Testis (tissue), 5 donors: ENCODE measurements at places on chromosomes 2 and 18. TPM values are rescaled to one million over a fixed set of nuclear protein-coding genes. Genes with fewer than 3 reads are reported as not detected.

DNA sequence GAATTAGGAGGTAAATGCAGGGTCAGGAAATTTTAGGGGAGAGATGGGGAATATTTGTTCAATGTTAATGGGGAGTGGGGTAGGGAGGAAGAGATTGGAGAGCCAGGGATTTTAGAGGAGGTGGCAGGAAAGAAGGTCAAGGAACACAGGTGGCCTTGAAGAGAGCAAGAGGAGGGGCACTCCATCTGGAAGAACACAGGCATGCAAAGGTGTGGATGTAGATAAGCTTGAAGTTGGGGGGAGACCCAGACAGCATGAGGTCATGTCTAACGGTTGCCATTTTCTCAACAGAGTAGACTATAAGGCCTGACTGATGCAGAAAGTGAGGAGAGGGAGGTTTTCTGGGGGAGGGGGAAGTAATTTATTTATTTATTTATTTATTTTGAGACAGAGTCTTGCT is 77.5 kb downstream of the MAIP1 start:
- no peak for DNase-seq

DNA sequence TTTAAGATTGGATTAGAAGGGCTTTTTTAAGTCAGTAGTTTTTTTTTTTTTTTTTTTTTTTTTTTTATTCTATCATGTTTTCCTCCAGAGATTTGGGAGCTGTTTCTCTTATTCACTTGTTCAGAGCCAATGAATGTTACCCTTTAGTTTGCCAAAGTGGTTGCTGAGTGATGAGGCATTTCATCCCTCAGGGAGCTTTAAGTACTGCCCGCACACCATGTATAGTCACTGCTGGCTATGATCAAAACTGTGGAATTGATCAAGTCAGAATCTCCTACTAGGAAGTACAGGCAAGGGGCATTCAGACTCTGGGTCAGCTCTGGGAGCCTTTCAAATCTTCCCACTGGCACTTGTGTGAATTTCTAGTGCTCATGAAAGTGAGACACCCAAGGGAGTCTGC is 201.6 kb downstream of the IKZF2 start:
- no peak for DNase-seq

DNA sequence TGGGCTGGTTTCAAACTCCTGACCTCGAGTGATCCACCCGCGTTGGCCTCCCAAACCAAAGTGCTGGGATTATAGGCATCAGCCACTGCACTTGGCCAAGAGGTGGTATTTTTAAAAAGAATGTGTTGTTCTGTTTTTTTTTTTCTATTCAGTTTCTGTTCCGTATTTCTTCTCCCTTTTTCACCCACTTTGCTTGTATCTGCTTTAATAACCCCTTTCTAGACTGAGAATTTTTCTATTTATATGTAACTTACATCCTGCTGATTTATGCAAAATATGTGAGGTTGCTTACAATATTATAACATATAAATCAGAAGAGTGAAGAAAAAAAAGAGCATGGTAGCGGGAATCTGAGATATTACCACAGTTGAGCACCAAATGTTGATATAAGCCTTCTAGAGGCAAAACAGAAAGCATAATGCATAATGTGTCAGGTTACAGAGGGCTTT is 17.2 kb upstream of the LYPD6B start:
- DNase-seq: no peak

DNA sequence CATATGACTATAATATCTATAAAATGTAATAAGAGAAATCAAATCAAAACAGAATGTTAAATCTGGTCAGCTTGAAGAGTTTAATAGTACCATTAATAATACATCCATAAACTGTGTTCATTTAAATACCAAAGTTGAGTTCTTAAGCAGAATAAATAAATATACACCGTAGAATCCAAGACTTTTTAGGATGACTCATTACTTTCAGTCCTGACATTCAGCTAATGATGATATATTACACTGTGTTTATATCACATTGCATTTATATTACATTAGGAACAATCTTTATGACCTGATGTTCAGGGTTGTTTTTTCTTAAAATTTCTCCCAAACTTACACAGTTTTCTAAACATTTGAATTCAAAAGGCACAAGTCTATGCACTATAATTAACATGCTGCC is 331.3 kb downstream of the SS18 start:
- DNase-seq: no peak

GRCh38 chr18:55779691-55780585 is 191.9 kb upstream of the TCF4 start:
- peak; percentile 52 for DNase-seq

GRCh38 chr2:111884592-111884964 is 585 bp upstream of the ANAPC1 start:
- no peak for DNase-seq

- DNase-seq: no peak
These were observed 1957.9 kb downstream of the SUCLG1 start for GRCh38 chr2:82501217-82501616.

- DNase-seq: no peak
These were observed 51.8 kb upstream of the NPAS2 start for GRCh38 chr2:100767810-100768806.

DNA sequence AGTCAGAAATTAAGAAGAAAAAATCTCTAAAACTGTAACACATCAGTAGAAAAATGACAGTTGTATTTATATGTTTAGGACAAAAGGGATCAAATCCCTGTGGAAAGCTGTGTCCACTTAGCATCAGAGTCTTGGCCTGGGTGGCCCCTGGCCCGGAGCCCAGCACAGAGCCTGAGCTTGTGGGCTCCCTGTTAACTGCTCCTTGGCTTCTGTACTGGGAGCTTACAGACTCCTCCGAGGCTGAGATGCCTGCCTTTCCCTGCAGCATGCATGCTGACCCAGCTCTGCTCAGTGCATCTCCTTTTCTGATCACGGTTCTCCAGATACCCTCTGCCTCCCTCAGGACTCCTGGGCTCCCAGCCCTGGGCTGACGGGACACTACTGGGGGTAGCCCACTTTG is 98.1 kb downstream of the DCDC2C start:
- no peak for DNase-seq

- DNase-seq: peak; percentile 22
These were observed 185.9 kb upstream of the FOSL2 start for GRCh38 chr2:28206762-28207161.

GRCh38 chr2:60262178-60262577 is 291.3 kb downstream of the BCL11A start:
- no peak for DNase-seq

DNA sequence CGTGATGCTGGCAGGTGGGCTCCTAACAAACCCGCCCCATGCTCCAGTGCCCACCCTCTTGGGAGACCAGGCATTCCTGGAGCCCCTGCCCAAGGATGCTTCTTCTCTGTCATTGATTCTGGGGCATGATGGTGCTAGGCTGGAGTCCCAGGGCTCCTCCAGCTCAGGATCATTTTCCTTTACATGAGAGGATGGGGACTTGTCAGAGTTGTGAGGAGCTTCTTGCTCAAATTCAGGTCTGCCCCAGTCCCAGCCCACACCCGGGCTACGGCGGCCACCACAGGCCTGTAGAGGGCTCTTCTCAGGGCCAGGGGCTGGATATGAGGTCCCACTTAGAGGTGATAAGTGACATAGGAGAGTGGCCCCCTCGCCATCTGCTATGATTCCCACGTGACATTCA is 141.1 kb upstream of the COPS8 start:
- no peak for DNase-seq

GRCh38 chr2:107529146-107529545 is 297.5 kb upstream of the RGPD4 start:
- peak; percentile 45 for DNase-seq

- no peak for DNase-seq
These were observed 640.9 kb upstream of the SETBP1 start for GRCh38 chr18:44039826-44040225.

DNA sequence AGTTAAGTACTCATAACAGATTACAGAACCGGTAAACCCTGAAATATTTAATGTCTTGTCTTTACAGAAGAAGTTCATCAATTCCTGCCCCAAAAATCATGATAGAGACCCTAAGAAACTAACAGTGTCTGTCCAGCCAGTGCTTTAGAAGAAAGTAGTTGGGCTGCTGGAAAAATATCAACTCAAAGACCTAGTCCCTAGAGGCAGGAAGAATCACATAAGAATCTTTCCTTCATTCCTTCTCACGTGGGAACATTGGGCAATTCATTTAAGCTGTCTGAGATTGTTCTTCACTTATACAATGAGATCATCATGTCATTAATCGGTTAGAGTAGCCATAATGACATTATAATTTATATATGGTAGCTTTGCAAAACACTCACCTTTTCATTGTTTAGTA is 156.4 kb downstream of the CCBE1 start:
- DNase-seq: no peak

- no peak for DNase-seq
These were observed 94.0 kb downstream of the LDLRAD4 start for GRCh38 chr18:13312515-13312914.

- DNase-seq: no peak
These were observed 536.7 kb downstream of the RIT2 start for GRCh38 chr18:42578792-42579191.

DNA sequence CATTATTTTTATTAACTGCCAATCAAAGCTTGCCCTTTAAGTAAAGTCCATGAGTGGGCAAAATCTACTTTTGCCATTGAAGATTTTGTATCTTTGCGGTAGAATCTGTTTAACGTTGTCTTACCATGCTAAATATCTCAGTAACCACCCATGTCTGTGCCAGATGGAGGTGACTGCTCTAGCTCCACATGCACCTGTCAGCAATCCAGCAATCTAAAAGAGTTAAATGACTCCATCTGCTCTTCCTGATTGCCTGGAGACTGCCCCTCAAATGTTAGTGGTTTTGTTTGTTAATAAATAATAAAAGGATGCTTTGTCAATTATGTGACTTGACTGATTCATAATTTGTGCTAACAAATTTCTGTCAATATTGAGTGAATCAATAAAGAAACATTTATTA is 141.7 kb downstream of the RBM43 start:
- DNase-seq: no peak

DNA sequence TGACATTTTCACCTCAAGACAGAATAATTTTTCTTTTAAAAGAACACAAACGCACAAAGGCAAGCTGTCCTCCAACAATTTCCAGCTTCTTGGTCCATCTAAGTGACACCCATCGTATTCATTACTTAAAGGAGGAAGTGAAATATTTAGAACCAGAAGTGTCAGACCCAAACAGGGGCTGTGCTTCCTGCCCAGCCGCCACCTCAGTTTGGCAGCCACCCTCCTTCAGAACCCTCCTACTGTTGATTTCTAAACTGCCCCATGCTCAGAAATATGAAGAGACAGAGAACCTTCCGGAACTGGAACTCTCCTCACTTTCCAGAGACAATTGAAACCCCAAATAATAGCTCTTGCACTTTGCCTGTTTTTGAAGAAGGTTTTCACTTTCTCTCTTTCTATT is 734.8 kb upstream of the SALL3 start:
- DNase-seq: no peak

DNA sequence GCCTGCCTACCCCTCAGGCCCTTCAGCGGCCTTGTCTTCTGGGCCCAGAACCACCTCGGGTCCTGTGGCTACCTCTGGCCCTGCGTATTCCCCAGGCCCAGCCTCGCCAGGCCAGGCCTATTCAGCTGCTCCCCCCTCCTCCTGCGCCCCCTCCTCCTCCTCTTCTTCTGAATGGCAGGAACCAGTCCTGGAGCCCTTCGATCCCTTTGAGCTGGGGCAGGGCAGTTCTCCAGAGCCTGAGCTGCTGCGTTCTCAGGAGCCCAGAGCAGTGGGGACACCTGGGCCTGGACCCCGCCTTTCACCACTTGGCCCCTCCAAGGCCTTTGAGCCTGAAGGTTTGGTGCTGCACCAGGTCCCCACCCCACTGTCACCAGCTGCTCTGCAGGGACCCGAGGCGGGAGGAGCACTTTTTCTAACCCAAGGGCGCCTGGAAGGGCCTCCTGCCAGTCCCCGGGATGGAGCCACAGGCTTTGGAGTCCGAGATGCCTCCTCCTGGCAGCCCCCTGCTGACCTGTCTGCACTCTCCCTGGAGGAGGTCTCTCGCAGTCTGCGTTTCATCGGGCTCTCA is 14.7 kb downstream of the GAREM2 start:
- DNase-seq: no peak

GRCh38 chr18:77422974-77423867 is 173.6 kb downstream of the GALR1 start:
- DNase-seq: no peak

DNA sequence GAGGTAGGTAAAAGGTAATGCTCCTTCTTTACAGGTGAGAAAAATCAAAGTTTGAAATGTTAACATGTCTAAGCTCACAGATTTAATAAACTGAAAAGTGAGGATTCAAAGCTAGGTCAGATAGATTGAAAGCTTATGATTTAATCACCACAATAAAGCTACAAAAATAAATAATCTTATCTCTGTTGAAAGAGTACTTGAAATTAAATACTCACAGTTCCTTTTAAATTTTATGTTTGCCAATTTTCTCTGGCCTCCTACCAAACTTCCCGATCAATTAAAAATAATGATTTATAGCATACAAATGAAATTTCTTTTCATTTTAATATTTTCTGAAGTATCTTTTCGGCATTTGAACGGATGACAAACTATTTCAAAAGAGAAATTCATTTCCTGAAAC is 77.3 kb downstream of the GAREM1 start:
- no peak for DNase-seq

GRCh38 chr2:234426616-234427015 is 70.3 kb downstream of the ARL4C start:
- DNase-seq: no peak

DNA sequence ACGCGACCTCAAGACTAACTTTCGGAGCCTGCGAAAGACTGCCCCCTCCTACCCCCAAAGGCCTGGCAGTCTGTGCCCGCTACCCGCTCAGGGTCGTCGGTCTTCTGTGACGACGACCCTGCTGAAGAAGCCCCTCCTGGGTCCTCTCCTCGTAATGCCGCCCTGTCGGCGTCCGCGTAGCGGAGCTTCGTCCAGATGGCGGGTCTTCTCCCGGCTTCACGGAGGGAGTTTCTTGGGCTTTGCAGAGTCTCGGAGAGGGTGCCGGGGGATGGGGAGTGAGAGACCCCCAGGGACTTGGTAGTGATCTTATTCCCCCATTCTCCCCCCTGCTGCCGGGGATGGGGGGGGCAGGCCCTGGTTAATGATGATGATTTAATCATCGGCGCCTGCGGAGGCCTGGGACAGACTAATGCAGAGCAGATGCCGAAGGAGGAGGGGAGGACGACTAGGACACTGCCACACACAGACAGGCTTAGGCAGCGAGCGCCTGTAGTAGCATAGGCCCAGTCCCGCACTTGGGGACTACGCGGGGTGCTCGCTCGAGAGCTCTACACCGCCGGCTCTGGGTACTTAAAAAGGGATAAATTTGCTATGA is 528 bp upstream of the PCGF1 start:
- DNase-seq: peak; percentile 54

The GPR155 gene
- total RNA-seq: 2.5 TPM

The TGFA gene
- total RNA-seq: 1.3 TPM

The IL18RAP gene
- 0.16 TPM for total RNA-seq

The PRSS56 gene
- total RNA-seq: 0.87 TPM

The GALR1 gene
- 0.43 TPM for total RNA-seq

The CCDC102B gene
- 13.3 TPM for total RNA-seq

The CCT4 gene
- 82.9 TPM for total RNA-seq

The MYO5B gene
- 24.8 TPM for total RNA-seq

The DPP10 gene
- total RNA-seq: 6.7 TPM

The CABYR gene
- 451 TPM for total RNA-seq

The NGEF gene
- 15.6 TPM for total RNA-seq

The AOX1 gene
- 28.7 TPM for total RNA-seq
